ENCODE measurements at places on chromosomes 13 and 19. TPM values are rescaled to one million over a fixed set of nuclear protein-coding genes. Genes with fewer than 3 reads are reported as not detected.

The NCR1 gene
- 1.9 TPM for total RNA-seq

The KCNJ14 gene
- not detected for total RNA-seq

- H3K4me3 ChIP-seq: no peak overlapping the region
- no peaks in the 10 kb centered on the region for H3K27me3 ChIP-seq
- H3K4me1 ChIP-seq: peaks cover 3% of the 10 kb centered on the region
- no peak for DNase-seq
- H3K36me3 ChIP-seq: no peaks in the 10 kb centered on the region
These were observed 440.4 kb downstream of the COG6 start for GRCh38 chr13:40095695-40096356.

- H3K27me3 ChIP-seq: no peaks in the 10 kb centered on the region
- no peak for DNase-seq
- H3K27ac ChIP-seq: no peak overlapping the region
- no peaks in the 10 kb centered on the region for H3K4me1 ChIP-seq
These were observed 245.9 kb downstream of the PCDH9 start for GRCh38 chr13:66984241-66984640.

- no peak for DNase-seq
- no peak overlapping the region for H3K4me3 ChIP-seq
- no peaks in the 10 kb centered on the region for H3K4me1 ChIP-seq
- no peak overlapping the region for H3K27ac ChIP-seq
- H3K27me3 ChIP-seq: no peaks in the 10 kb centered on the region
These were observed 3.2 kb downstream of the MED16 start for GRCh38 chr19:889662-890295.

DNA sequence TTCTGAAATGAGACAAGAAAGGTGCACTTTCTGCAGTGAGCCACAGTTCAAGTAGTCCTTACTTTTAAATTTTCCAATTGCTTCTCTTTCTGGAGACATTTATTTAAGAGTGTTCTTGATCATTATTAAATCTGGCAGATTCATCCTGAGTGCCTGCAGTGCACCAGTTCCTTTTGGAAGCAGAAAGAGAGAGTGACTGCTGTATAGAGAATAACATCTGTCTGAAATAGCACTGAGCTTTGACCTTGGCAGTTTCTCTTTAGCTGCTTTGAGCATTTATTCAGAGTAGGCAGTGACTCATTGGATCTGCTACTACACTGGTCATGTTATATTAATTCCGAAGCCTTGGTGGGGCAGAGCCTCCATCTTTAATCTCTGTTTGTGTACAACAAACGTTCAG is 1373.7 kb downstream of the PCDH9 start:
- DNase-seq: no peak
- no peak overlapping the region for H3K27ac ChIP-seq
- H3K4me3 ChIP-seq: no peak overlapping the region
- no peaks in the 10 kb centered on the region for H3K27me3 ChIP-seq
- no peaks in the 10 kb centered on the region for H3K36me3 ChIP-seq

DNA sequence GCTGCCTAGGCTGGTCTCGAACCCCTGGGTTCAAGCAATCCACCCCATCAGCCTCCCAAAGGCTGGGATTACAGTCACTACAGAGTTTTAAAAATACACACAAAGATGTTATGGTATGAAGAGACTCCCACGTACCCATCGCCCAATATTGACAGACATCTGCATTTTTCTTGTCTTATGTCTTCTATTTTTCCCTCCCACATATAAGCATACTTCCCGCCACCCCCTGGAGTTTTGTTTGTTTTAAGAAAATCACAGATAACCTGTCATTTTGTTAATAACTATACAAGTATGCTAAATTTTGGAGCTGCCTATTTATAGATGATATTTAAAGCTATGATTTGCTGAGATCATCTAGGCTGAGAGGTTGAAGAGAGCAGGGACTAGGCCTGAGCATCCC is 6.2 kb upstream of the SMG9 start:
- H3K4me3 ChIP-seq: no peak overlapping the region
- DNase-seq: no peak
- no peaks in the 10 kb centered on the region for H3K36me3 ChIP-seq
- peaks cover under 1% of the 10 kb centered on the region for H3K4me1 ChIP-seq
- no peak overlapping the region for H3K27ac ChIP-seq
- no peaks in the 10 kb centered on the region for H3K27me3 ChIP-seq

The LYPD5 gene
- 2.6 TPM for total RNA-seq

The ZNF805 gene
- 11.1 TPM for total RNA-seq

- no peaks in the 10 kb centered on the region for H3K4me1 ChIP-seq
- no peaks in the 10 kb centered on the region for H3K36me3 ChIP-seq
- H3K27ac ChIP-seq: no peak overlapping the region
- H3K27me3 ChIP-seq: no peaks in the 10 kb centered on the region
- no peak overlapping the region for H3K4me3 ChIP-seq
These were observed 34.5 kb downstream of the ARHGEF18 start for GRCh38 chr19:7383284-7383683.

DNA sequence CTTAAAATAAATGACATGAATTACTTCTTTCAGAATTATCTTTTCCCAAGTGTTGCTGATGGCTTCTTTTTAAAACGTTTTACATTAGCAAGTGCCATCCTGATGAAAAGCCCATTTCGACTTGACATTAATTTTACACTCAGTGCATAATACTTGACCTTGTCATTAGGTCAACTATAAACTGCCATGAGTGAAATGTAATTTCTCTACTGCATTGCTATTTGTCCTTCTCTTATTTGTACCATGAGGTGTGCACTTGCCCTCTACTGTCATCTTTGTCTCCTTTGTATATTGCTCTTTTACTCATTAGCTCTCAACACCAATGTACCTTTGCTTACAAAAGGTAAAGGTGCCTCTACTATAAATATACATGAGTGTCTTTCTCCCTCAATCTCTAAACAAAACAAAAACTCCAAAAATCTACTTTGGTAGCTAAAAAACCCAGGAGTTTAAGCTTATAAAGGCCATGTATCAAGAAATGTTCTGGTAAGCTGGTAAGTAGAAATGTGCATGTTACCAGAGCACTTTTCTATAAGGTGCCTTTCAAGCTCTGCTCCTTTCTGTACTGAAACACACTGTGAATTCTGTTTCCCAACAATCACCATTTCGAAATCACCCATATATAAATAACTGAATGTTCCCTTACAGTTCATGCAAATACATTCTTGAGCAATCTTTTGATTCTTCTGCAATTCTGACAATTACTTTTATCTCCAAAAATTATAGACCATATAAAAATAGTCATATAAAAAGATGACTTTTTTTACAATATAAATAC is 351.4 kb downstream of the SLITRK5 start:
- H3K4me3 ChIP-seq: no peak overlapping the region
- H3K36me3 ChIP-seq: no peaks in the 10 kb centered on the region
- H3K27me3 ChIP-seq: no peaks in the 10 kb centered on the region
- DNase-seq: no peak
- no peaks in the 10 kb centered on the region for H3K4me1 ChIP-seq

The SAE1 gene
- total RNA-seq: 85.4 TPM

GRCh38 chr13:110388108-110388943 is 81.2 kb downstream of the COL4A2 start:
- peaks cover 12% of the 10 kb centered on the region for H3K4me1 ChIP-seq
- no peaks in the 10 kb centered on the region for H3K27me3 ChIP-seq
- no peaks in the 10 kb centered on the region for H3K36me3 ChIP-seq
- H3K4me3 ChIP-seq: no peak overlapping the region
- H3K27ac ChIP-seq: peak overlapping the region; percentile 87
